ENCODE measurements at places on chromosomes 11 and 22. TPM values are rescaled to one million over a fixed set of nuclear protein-coding genes. Genes with fewer than 3 reads are reported as not detected.
A peak's percentile ranks its signal among the peaks of the same experiment; 100 is the strongest.

- DNase-seq: no peak
Measured at GRCh38 chr11:103863497-103863896, 172.9 kb upstream of the DDI1 start.

DNA sequence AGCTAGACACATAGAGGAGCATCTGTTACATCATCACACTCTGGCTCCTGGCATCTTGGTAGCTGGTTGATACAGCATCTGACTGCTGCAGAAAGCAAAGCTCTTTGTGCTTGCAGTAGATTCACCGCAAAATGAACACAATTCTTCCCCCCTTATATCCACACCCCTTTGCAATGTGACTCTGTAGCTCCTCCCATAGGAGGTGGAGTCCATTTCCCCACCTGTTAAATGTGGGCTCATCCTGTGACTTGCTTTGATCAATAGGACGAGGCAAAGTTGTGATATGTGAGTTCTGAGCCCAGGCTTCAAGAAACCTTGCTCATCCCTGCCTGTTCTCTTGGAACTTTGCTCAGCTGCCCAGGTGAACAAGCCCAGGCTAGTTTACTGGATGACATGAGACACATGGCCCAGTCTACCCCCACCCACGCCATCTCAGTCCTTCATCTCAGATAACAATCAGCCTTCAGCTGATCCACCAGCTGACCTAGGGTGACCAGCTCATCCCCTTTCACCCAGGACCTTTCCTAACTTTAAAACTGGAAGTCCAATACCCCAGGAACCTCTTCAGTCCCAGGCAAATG, 272.2 kb downstream of the TENM4 start:
- DNase-seq: no peak

- DNase-seq: peak; percentile 91
Measured at GRCh38 chr11:81787584-81788049, 946.0 kb downstream of the FAM181B start.

MIOX gene
- 0.61 TPM for polyA plus RNA-seq

MS4A3 gene
- polyA plus RNA-seq: not detected
